ENCODE measurements at places on chromosomes 7 and 10.

GRCh38 chr7:44143646-44144250 is 2.6 kb upstream of the MYL7 start:
- no peak for DNase-seq
- H3K4me1 ChIP-seq, result peaks cover 7% of the 10 kb centered on the region

- no peak overlapping the region for H3K4me3 ChIP-seq
- no peaks in the 10 kb centered on the region for H3K36me3 ChIP-seq
- H3K4me1 ChIP-seq, result no peaks in the 10 kb centered on the region
- no peak for DNase-seq
- H3K27ac ChIP-seq, result no peak overlapping the region
Measured at GRCh38 chr7:78062214-78062613, 263.6 kb downstream of the PHTF2 start.

DNA sequence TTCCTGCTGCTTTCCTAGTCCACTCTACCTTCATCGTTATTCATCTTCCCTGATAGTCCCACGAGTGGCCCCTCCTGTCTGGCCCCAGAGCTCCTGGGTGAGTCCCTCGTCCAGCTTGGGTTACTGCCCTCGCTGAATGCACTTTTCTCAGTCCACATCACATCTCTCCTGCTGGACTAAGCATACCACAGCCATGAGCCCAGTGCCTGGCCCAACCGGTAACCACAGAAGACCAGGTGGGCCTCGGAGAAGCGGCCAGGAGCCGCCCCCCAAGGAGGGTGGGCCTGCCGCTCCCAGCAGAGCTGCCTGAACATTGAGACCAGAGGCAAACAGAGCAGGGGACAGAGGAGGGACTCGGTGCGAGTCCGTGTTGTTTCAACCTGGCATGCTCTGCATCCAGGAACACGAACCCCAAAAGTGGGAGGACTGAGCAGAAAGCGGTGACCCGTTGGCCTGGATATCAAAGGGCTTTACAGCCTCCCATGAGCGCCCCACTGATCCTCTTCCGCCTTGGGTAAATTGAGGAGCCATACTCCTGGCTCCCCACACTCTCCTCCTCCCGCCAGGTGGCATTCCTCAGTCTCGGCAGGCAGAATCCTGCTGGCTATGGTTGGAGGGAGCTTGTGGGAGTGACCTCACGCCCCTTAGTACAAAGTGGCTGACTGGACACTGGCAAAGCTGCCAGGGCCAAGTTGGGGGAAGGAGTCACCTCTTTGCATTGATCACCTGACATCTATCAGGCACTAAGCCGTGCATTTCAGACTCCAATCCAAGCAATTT is 13.3 kb downstream of the TMEM72 start:
- no peak overlapping the region for H3K4me3 ChIP-seq
- no peaks in the 10 kb centered on the region for H3K27me3 ChIP-seq
- no peaks in the 10 kb centered on the region for H3K36me3 ChIP-seq
- DNase-seq, result no peak
- no peak overlapping the region for H3K27ac ChIP-seq

DNA sequence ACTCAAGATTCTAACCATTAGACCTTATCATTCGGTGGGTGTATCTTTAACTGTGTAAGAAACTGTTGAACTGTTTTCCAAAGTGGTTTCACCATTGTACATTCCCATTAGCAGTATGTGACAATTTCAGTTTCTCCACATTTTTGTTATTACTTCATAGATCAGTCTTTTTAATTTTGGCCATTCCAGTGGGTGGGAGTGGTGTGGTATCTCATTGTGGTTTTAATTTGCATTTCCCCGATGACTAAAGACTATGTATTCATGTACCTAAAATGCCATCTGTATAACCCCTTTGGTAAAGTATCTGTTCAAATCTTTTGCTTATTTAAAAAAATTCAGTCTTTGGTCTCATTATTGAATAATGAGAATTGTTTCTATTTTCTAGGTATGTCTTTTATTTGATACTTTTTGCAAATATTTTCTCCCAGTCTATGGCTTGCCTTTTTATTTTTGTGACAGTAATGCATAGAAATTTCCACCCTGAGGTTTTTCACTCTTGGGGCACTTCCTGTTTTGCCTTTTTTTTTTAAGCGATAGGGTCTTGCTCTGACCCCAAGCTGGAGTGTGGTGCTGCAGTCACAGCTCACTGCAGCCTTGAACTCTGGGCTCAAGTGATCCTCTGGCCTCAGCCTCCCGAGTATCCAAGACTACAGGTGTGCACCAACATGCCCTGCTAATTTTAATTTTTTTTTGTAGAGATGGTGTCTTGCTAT is 141.1 kb upstream of the ITGB1 start:
- H3K4me1 ChIP-seq, result no peaks in the 10 kb centered on the region
- H3K4me3 ChIP-seq, result no peak overlapping the region
- H3K36me3 ChIP-seq, result no peaks in the 10 kb centered on the region
- H3K27me3 ChIP-seq, result no peaks in the 10 kb centered on the region

DNA sequence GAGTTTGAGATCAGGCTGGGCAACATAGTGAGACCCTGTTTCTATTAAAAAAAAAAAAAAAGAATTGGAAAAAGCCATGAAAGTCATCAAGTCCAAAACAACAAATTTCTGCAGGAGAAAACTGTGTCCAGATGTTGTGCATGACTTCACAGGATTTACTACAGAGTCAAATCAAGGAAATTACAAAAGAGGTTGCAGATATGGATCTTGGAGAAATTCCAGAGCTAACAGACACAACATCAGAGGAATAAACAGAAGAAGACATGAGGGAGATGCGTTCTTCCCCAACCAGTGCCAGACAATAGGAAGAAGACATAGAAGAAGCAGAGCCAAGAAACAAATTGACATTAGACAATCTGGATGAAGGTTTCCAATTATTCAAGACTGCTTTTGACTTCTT is 24.3 kb upstream of the KCNIP2 start:
- no peak overlapping the region for H3K27ac ChIP-seq
- H3K27me3 ChIP-seq, result no peaks in the 10 kb centered on the region
- no peaks in the 10 kb centered on the region for H3K36me3 ChIP-seq
- H3K4me3 ChIP-seq, result no peak overlapping the region
- H3K4me1 ChIP-seq, result no peaks in the 10 kb centered on the region

DNA sequence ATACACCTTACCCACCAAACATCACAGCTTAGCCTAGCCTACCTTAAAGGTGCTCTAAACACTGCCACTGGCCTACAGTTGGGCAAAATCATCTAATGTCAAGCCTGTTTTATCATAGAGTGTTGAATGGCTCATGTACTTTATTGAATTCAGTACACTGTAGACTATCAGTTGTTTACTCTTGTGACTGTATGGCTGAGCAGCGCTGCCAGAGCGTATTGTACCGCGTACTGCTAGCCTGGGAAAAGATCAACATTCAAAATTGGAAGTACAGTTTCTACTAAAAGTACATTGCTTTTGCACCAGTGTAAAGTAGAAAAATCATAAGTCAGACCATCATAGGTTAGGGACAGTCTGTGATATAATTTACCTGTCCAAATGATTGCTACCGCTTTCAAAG is 226.8 kb downstream of the PRPF18 start:
- no peaks in the 10 kb centered on the region for H3K27me3 ChIP-seq
- peaks cover 6% of the 10 kb centered on the region for H3K4me1 ChIP-seq
- H3K4me3 ChIP-seq, result no peak overlapping the region
- no peaks in the 10 kb centered on the region for H3K36me3 ChIP-seq

DNA sequence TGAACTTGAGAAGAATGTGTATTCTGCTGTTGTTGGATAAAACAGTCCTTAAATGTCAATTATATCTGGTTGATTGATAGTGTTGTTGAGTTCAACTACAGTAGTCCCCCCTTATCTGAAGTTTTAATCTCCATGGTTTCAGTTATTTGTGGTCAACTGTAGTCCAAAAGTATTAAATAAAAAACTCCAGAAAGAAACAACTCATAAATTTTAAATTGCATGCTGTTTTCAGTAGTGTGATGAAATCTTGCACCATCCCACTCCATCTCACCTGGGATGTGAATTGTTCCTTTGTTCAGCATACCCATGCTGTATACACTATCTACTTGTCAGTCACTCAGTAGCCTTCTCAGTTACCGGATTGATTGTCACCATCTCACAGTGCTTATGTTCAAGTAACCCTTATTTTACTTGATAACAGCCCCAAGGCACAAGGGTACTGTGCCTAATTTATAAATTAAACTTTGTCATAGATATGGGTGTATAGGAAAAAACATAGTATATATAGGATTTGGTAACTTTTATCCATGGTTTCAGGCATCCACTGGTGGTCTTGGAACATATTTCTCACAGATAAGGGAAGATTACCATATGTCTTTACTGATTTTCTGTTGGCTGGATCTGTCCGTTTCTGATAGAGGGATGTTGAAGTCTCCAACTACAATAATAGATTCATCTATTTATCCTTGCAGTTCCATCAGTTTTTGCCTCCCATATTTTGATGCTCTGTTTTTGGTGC is 57.1 kb downstream of the AOAH start:
- H3K4me3 ChIP-seq, result no peak overlapping the region
- no peaks in the 10 kb centered on the region for H3K36me3 ChIP-seq
- no peaks in the 10 kb centered on the region for H3K27me3 ChIP-seq
- DNase-seq, result no peak
- H3K4me1 ChIP-seq, result no peaks in the 10 kb centered on the region

- H3K4me3 ChIP-seq, result no peak overlapping the region
- DNase-seq, result no peak
- H3K36me3 ChIP-seq, result no peaks in the 10 kb centered on the region
- peaks cover 78% of the 10 kb centered on the region for H3K27me3 ChIP-seq
- no peak overlapping the region for H3K27ac ChIP-seq
Measured at GRCh38 chr10:110167149-110167548, 40.3 kb upstream of the MXI1 start.

GRCh38 chr10:23310404-23310803 is 34.2 kb downstream of the C10orf67 start:
- no peak overlapping the region for H3K27ac ChIP-seq
- H3K27me3 ChIP-seq, result no peaks in the 10 kb centered on the region
- no peak for DNase-seq
- no peaks in the 10 kb centered on the region for H3K4me1 ChIP-seq
